ENCODE measurements at places on chromosomes 7 and 10.

DNA sequence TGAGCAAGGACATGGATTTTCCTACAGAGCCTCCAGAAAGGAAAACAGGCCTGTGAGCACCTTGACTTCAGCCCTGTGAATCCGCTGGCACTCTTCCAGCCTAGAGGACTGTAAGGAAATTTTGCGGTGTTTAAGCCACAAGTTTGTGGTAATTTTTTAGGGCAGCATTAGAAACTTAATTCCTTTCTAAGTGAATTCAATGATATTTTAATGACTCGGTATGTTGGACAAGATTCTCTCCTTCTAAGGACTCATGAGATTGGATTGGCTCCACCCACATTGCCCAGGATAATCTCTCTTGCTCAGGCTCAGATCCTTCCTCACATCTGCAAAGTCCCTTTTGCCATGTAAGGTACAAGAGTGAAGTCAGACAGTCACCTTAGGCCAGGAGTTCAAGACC, 4.5 kb downstream of the LYZL2 start:
- DNase-seq: no peak

GRCh38 chr10:76297780-76298281, 866.4 kb downstream of the LRMDA start:
- DNase-seq: no peak

DNA sequence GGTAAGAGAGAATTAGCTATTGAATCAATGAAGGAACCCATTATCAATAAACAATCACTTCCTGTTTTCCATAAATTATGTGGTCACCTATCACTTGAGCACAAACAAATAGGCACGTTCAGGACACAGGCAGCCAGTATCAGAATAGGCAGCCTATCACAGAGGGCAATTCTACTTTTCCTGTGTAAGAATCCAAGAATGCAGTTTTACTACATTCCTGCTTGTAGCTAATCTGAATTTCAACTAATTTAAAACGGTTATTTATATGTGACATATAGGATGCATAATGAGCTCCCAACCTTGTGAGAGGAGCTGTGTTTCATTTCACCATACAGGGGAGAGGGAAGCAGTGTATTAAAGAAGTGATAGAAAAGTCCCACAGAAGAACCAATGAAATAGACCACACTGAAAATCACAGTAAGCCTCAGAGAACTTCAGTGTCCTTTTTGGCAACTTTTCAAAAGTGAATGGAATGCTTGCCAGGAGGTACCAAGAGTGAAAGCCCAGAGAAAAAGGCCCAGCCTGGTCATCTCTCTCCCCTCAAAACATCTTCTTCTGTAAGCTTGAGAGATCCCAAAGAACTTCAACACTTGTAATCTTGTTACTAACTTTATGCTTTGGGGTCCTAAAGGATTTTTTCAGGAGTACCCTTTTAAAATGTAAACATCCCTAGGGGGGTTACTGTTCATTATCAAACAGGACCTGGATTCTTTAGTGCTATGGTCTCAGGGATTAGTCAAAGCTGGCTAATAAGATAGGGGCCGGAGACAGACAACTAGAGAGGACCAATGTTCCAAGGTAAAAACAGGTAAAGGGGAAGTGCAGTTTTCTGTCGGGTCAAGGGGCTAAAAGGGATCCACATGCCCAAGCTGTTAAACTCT, 1.3 kb downstream of the IMMP2L start:
- no peak for DNase-seq

- DNase-seq: no peak
These were observed 122.0 kb downstream of the PRLHR start for GRCh38 chr10:118473305-118473960.

DNA sequence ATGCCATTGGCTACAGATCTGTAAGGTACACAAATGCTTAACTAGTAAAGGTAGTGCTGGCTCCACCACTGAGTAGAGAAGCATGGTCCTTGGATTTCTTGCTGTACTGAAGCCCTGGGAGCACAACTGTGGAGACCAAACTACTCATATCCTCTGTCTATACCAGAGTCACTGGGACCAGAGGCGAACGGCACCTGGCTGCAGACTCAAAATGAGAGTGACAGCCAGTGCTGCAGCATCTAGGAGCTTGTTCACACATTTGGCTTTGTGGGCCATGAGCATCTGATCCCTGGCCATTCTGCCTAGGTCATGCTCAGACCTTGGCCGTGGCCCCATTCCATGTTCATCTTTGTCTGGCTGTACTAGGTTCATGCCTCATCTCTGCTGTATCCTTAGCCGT, 31.9 kb downstream of the LRRC18 start:
- DNase-seq: no peak

- DNase-seq: no peak
These were observed 163.0 kb downstream of the FGFR2 start for GRCh38 chr10:121435099-121435875.

- no peak for DNase-seq
These were observed 357.0 kb downstream of the FRMD4A start for GRCh38 chr10:13973742-13974141.

DNA sequence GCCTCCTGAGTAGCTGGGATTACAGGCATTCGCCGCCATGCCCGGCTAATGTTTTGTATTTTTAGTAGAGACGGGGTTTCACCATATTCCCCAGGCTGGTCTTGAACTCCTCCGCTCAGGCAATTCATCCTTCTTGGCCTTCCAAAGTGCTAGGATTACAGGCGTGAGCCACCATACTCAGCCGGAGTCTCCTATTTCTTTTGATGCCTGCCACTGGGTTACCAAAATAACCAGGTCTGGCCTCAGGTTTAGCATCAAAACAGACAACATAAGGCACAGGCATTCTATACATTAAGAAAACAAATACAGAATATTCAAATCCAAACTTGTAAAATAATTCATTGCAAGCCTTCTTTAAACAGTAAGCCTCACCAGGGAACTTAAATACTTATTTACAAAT, 289.8 kb upstream of the IMMP2L start:
- no peak for DNase-seq

GRCh38 chr10:90741926-90742565, 115.8 kb downstream of the HTR7 start:
- no peak for DNase-seq

DNA sequence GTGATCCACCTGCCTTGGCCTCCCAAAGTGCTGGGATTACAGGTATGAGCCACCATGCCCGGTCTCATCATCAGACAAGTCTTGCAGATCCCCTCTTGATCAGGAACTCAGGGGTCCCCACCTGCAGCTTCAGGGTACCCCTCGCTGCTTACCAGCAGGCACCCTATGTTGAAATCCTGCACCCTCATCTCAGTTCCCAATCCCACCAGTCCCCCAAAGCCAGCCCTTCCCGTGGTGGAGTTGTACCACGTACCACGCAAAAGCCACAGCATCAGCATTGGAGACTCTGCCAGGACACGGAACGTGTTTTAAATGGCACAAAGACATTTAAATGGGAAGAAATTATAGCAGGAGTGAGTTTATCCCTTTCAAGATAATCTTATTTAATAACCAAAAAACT, 202.0 kb downstream of the CUX1 start:
- DNase-seq: no peak

DNA sequence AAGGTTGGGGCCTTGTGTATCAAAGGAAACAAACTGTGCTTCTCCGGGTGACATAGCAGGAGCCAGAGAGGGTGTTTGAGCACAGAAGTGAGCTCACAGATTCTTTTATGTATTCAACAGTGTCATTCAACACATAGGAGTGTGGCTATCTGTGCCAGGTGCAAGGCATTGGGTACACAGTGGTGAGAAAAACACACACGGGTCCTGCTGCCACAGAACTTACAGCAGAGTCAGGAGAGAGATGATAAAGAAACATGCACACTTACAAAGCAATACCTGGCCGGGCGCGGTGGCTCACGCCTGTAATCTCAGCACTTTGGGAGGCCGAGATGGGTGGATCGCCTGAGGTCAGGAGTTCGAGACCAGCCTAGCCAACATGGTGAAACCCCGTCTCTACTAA, 16.3 kb upstream of the ECHDC3 start:
- no peak for DNase-seq

DNA sequence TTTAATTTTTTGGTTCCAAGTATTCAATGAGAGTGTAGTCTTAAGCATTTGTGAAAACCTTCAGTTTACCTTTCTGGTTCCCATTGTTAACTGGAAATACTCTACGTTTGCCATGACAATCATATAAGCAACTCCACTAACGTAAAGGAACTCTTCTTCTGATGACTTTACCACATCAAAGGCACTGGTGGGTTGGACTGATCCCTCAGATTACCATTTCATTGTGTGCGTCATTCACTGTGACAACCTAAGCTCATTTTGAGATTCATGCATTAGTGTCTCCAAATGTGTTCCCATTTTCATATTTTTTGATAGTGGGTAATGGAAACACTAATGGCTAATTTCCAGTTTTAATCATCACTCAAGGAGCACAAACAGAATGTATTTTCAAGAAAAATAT, 119.9 kb upstream of the COL1A2 start:
- no peak for DNase-seq

- DNase-seq: no peak
These were observed 2.3 kb downstream of the HPS1 start for GRCh38 chr10:98444314-98445006.

DNA sequence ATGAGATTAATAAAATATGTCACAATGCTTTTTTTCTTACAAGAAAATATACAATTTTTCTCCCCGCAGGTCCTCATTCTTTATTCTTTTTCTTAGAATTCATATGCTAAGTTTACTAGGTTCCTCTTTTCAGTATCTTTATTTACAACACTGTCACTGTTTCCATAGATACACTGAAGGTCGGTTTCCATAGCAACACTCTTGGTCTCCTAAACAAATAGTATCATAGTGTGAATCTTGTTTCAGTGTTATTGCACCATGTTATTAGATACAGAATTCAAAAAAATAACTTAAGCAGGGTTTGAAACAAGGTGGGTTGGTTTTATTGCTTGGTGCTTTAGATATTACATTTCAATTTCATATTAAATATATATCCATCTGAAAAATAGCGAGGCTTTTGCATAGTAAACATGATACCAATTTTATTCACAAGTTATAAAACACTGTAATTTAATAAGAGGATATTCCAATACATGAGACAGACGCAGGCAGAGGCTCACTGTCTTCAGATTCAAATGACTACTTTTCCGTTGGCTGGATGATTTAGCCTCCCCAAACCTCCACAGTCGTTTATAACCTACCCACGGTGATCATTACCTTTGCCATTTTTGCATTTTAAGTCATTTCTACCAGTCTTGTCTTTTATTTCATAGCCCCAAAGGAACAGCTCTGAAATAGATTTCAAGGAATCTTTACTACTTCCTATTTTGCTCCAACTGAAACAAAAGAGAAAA, 88.9 kb upstream of the KLF6 start:
- DNase-seq: no peak

DNA sequence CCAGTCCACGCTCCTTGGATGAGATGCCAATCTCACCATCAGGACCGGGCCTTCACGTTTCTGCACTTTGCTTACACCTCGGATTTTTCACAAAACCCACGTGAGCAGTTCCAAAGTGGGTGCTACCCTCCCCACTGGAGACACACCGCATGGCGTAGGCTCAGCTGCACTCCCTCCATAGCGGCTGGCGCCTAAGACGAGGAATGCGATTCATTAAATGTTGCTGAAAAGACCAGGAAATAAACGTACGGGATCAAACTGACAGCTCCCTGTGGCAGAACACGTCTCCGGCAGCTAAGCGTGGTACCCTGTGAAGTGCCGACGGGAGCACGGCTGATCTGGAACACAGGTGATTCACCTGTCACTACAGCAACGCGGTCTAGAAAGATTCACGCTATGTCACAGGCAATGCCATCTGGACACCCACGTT, 209.0 kb downstream of the DIP2C start:
- DNase-seq: no peak

GRCh38 chr7:129832701-129833227, 120.0 kb downstream of the UBE2H start:
- no peak for DNase-seq

DNA sequence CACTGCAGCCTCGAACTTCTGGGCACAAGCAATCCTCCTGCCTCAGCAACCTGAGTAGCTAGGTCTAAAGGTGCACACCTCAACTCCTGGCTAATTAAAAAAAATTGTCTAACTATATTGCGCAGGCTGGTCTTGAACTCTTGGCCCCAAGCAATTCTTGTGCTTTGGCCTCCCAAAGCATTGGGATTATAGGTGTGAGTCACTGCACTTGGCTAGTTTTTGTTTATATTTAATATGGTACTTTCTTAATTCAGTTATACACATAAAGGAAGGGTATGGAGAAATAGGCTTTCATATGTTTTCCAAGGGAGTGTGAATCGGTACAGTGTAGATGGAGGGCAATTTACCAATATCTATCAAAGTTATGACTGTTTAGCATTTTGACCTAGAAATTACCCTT, 20.4 kb downstream of the NPVF start:
- no peak for DNase-seq

DNA sequence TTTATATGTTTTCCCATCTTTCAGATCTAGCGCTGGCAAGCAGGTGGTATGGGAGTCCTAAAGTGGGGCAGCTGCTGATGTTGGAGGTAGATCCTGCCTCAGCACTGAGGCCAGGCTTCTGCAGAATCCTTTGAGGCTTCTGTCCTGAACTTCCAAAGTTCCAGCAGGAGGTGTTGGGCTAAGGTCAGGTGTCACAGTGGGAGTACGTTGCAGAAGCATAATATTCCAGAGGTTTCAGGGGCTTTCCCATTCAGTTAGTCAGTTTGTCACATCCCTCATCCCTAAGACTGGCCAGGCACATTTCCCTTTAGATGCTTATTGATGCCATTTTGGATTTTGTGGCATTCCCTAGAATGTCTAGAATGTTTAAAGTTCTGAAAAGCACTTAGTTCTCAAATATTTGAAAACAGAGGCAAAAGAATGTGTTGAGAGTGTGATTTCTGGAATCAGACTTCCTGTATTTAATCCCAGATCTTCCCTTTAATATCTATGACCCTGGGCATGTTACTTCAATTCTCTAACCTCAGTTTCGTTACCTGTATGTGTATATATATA, 319.1 kb upstream of the PHYHIPL start:
- no peak for DNase-seq

- DNase-seq: no peak
These were observed 52.9 kb downstream of the MTPN start for GRCh38 chr7:135924302-135924701.

- no peak for DNase-seq
These were observed 27.9 kb upstream of the HPS1 start for GRCh38 chr10:98474628-98475027.

GRCh38 chr7:144516729-144517525, 113.4 kb upstream of the NOBOX start:
- no peak for DNase-seq

DNA sequence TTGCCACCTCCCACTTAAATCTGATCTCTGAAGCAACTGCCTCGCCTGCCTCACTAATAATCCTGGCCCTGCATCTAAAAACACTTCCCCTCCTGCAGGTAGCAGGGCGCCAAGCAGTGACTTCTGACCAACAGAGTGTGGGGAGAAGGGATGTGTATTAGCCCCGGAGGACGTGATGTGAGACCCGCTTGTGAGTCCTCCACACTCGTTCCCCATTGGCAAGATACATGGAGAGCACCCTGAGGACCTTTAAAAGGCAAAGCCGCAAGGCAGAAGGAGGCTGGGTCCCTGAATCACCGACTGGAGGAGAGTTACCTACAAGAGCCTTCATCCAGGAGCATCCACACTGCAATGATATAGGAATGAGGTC, 6.1 kb upstream of the PILRA start:
- no peak for DNase-seq

Measured in stimulated activated CD8-positive, alpha-beta memory T cell treated with anti-CD3 and anti-CD28 coated beads, Interleukin-15, amount 100 ng/mL, for 4 hours (primary cell).